ENCODE measurements at places on chromosomes 3 and 15.

DNA sequence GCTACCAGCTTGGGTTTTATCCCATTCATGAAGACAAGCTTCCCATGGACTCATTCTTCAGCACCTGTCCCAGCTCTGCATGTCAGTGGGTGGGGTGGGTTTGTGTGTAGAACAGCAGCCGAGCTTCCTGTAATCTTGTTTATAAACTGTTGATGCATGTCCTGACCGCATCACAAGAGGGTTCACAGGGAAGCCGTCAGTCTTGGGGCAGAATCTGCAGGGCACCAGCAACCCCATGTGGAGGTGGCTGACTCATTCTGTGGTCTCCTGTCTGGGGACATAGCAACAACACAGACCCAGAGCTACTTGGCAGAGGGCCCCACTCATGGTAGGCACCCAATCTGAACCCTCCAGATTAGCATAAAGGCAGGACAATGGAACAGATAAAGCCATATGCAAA lies 35.6 kb downstream of the DAPK2 start:
- DNase-seq = no peak

GRCh38 chr3:143261848-143262247 lies 142.3 kb downstream of the CHST2 start:
- no peak for DNase-seq

DNA sequence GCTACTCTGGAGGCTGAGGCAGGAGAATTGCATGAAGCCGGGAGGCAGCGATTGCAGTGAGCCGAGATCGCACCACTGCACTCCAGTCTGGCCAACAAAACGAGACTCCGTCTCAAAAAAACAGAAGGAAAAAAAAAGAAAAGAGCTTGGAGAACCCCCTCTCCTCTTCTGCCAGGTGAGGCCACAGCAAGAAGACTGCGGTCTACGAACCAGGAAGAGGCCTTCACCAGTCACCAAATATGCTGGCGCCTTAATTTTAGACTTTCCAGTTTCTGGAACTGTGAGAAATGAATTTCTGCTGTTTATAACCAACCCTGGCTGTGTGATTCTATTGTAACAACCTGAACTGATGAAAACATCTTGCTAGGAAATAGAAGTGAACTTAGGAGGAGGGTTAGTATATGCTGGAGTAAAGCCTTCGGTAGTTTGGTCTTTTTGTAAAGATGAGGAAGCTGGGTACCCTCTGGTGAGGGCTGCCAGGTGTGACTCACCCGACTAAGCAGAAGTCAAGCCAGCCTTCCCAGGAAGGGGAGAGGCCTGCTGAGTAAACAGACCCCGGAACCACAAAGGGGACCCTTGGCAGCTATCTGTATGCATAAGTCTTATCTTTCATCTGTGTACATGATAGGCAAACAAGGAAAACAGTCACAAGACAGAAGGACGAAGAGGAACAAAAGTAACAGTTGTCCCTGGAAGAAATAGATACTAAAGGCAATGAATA lies 78.7 kb downstream of the KLF13 start:
- DNase-seq = peak; percentile 11

GRCh38 chr3:141191097-141191749 lies 40.4 kb upstream of the PXYLP1 start:
- DNase-seq = no peak

- DNase-seq = no peak
These were observed 17.7 kb upstream of the ADAMTS7 start for GRCh38 chr15:78828920-78829319.

DNA sequence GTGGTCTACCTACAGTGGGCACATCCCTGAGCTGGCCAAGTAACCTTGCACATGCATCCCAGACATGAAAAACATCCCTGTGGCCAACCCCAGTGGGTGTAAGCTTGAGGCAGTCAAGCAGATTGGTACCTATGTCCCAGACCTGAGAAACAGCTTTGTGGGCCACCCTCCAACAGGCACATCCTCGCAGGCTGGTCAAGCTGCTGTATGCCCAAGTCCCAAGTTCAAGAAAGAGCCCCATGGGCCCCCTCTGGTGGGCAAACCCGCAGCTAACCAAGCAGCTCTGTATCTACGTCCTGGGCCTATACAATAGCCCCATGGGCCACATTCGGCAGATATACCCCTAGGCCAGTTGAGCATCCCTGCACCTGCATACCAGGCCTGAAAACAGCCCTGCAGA lies 186.3 kb upstream of the GPR149 start:
- no peak for DNase-seq

GRCh38 chr15:78052001-78052401 lies 25.5 kb downstream of the TBC1D2B start:
- DNase-seq = peak; percentile 44

DNA sequence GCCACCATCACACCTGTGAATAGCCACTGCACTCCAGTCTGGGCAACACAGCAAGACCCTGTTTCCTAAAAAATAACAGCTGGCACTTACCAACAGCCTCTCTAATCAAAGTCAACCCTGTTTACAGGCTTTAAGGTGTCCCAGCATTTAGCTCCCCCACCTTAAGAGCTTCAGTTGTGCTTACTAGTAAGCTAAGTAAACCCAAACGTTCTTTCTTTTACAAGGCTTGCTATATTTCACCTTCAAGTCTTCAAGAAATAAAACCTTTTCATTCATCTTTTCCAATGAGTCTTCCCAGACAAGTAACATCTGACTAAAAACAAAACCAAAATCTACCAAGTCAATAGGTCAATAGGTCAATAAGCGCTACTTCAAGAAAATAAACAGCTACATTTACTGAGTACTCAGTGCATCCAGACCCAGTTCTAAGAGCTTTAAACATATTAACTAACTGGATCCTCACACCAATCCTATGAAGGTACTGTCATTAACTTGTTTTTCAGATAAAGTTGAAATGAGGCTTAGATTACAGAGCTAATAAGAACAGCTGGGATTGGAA lies 62.4 kb downstream of the PBRM1 start:
- no peak for DNase-seq

- no peak for DNase-seq
These were observed 654 bp downstream of the RUBCN start for GRCh38 chr3:197736010-197736490.

DNA sequence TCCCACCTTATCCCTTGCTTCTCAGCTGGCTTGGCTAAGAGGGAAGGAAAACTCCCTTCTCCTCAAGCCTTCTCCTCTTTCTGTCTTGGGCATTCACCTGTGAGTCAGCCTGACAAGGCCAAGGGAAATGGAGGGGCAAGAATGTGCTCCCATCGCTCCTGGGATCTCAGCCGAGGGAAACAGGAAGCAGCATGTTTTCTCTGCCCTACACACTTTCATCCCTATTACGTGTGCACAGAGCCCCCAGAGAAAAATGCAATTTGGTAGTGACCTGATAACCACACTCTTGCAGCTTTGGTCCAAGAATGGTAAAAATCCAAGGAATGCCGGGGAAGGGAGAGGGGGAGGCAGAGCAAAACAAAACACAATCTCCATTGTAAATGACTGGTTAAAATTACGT lies 32.9 kb upstream of the MTMR10 start:
- no peak for DNase-seq

GRCh38 chr3:96900566-96900965 lies 86.2 kb downstream of the EPHA6 start:
- DNase-seq = no peak

DNA sequence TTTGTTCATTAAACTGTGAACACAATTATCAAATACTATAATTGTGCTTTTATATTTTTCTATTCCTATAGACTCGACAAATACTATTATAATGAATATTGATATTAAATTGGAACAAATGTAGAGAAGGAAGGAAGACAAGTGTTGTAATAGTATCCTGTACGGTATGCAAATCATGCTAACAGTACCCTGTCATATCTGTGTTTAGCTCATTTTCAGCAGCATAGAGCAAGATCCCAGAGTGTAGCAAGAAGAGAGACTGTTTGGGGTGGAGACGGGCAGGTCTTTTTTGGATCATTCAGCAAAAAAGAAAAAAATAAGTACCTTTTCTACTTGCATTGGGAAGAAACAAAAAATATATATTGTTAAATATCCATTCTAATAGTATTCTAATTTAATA lies 224.1 kb downstream of the TPRG1 start:
- no peak for DNase-seq

DNA sequence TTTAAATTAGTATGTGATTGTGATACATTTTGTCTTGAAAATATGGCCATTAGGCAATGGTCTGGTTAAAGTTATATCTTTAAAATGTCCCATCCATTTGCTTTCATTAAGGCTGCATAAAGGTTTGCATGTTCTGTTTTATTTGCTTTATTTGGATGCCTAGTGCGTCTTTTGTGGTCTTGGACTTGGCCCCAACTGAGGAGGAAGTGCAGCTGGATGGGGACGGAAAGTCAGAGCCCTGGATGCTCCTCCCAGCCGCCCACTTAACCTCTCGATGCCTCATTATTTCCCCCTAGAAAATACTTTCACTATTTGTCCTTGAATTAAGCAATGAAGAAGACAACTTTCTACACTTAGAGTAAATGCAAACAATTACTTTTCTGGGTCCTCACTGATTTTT lies 898.2 kb downstream of the MCTP2 start:
- no peak for DNase-seq

DNA sequence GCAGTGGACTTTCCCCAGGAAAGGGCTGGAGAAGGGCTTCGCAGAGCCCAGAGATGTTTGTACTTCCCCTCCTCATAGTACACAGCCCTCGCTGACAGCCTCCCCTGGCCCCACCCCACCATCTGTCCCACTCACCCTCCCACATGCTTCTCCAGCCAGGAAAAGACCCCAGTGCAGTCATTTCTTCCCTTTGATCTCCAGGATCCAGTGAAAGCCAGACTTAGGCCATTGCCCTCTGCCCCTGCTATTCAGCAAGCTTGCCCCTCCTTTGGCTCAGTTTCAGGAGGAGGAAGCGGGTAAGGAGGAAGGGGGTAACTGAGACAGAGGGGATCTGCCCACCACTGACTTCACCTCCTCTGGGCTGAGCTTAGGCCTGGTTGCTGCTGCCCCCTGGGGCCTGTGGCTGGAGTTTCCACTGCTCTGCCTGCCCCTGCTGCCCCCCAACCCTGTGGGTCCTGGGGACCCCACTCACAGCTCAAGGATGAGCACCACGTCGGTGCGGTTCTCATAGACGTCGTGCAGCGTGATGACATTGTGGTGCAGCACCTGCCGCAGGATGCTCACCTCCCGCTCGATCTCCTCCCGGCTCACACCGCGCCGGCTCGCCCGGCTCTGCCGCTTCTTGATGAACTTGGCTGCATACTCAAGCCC lies 63.1 kb downstream of the DAPK2 start:
- DNase-seq = peak; percentile 67

DNA sequence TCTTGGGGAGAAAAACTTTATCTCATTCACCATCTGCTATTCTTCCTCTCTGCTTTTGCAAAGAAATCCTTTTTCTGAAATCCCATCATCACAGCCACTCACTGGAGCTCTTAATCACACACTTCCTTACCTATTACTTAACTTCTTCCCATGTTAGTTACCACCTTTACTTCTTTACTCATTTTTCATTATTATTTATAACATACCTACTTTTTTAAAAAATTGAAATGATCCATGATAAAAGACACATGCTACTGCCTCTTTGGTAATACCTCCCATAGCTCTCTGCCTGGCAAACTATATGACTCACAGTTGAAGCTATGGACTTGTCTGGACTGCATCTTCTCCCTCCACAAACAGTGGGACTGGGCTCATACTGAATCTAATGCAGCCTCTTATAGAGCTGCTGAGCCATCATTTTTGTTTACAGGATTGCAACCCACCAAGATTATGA lies 150.3 kb downstream of the TNIK start:
- no peak for DNase-seq

- DNase-seq = no peak
These were observed 239.0 kb downstream of the ZNF621 start for GRCh38 chr3:40763807-40764206.

GRCh38 chr3:14717307-14717706 lies 42.4 kb downstream of the C3orf20 start:
- DNase-seq = no peak

DNA sequence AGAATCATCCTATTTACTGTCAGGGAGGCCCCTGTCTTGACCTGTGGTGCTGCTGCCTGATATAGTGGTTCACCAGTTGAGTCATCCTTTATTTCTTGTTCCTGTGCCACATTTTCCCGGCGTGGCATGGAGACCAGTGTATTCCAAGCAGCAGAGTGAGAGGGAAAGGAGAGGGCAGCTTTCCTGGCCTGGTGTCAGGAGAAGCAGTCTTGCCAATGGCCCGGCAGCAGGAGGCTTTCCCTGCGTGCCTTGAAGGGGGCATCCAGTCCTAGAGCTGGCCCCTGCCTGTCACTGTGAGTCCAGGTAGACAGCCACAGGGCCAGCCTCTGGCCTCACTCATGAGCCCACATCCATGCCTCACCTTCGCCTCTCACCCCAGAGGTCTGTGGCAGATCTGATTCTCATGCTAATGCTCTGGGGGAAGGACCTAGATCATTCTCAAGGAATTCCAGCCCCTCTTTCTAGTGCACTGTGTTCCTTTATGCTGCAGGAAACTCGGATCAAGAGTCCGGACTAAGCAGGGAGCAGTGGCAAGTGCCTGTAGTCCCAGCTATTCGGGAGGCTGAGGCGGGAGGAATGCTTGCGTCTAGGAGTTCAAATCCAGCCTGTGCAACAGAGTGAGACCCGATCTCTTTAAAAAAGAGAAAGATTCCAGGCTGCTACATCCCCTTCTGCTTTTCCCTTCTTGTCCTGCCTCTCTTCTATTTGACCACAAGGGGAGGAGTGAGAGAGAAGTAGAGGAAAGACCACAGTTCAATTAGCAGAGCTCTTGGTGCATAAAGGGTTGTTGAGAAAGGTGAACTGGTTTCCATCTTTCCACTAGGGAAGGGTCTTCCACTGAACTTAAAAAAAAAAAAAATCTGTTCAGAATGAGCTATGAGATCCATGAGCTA lies 66.8 kb upstream of the HACD2 start:
- peak; percentile 35 for DNase-seq

GRCh38 chr15:57356178-57356577 lies 20.1 kb upstream of the CGNL1 start:
- no peak for DNase-seq

DNA sequence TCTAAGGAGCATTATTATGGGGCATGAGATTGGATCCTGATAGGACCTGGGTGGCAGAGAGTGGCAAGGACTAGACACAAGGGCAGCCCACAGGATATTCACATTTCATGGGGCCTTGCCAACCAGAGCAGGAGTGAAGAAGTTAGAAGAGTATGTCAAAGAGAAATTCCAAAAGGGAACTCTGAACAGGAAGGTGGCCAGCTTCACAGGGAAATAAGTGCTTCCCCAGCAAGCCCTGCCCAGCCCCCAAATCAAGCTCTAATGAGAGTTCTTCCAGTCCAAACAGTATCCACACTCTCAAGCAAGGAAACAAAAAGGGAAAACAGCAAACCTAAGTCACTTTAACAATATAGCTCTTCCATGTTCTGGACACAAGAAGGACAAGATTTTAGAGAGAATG lies 130.2 kb upstream of the COL8A1 start:
- DNase-seq = no peak

DNA sequence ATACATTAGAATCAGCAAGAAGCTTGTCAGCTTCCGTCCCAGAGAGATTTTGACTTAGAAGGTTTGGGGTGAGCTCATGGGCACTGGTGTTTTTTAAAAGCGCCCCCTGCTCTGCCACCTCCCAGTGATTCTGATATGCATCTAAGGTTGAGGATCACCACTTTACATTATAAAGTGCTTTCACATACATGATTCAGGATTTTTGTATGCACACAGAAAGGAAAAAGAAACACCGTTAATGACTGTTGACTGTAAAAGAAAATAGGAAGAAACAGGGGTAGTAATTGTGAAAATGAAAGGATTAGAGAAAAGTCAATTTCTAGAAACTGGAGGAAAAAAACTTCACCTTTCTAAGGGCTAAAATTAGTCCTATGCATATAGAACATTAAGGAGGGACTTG lies 104.9 kb upstream of the ZBED2 start:
- DNase-seq = no peak
